Pancreas (tissue), 10 donors: ENCODE measurements at places on chromosomes 11 and 22. TPM values are rescaled to one million over a fixed set of nuclear protein-coding genes. Genes with fewer than 3 reads are reported as not detected.

- H3K27ac ChIP-seq: peak overlapping the region; percentile 85
- peaks cover 4% of the 10 kb centered on the region for H3K4me1 ChIP-seq
- no peaks in the 10 kb centered on the region for H3K27me3 ChIP-seq
- no peaks in the 10 kb centered on the region for H3K36me3 ChIP-seq
- DNase-seq: no peak
Measured at GRCh38 chr22:38180841-38181452, 683 bp downstream of the PLA2G6 start.

DNA sequence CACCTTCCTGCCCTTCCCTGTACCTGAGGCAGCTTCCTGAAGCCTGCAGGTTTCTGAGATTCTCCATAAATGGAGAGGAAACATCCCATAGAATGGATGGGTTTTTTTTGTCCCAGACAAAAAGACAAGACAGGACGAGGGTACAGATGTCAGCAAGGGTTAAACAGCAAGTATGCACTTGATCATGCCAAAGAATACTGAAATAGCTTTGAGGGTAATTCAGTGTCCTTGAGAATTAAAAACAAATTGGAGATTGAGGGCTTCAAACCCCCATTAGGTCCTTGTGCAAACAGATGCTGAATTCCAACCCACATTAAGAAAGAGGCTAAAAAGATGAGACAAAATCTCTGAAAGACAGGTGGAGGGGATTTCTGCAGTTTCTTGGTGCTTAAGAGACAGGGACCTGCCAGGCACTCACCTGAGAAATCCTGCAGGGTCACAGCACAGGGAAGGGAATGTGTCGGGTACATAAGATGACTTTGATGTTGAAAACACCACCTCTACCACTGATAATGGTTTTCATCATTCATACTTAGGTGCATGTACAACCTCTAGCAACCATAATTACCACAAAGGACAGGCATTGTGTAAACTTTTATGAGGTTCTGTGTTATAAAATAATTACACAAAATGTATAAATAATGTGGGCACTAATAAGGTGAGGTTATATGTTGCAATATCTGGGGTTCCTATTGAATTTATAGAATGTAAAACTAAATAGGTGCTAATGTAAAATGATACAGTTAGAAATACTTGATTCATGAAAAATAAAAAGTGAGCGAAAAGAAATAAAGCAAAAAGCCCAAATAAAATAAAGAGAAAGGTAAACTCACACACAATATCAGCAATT is 107.1 kb upstream of the TOP3B start:
- no peak for DNase-seq
- H3K4me3 ChIP-seq: no peak overlapping the region
- H3K4me1 ChIP-seq: no peaks in the 10 kb centered on the region
- H3K27ac ChIP-seq: no peak overlapping the region

DNA sequence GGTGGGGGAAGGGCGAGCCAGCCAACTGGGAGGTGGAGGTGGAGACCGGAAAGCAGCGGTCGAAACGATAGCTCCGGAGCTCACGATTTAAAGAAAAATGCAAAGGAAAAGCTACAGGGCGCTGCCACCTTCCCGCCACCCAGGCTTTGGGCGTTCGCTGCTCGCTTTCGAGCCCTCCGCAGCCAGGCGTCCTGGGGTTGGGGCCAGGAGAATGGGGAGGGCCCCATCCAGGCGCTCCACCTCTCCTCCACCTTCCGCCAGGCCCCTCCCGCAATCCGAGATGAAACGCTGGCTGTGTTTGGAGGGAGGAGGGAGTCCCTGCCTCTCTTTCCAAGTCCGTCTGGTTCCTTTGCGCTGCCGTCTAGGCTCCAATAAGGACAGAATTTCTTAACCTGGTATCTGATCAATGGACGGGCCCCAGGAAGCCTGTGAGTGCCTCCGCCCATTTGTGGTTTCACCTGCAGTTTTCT is 483 bp upstream of the ABTB2 start:
- peak overlapping the region; percentile 75 for H3K27ac ChIP-seq
- no peaks in the 10 kb centered on the region for H3K36me3 ChIP-seq
- peak overlapping the region; percentile 53 for H3K4me3 ChIP-seq
- peaks cover 6% of the 10 kb centered on the region for H3K4me1 ChIP-seq
- DNase-seq: peak; percentile 73

TBCEL gene
- polyA plus RNA-seq: 3.3 TPM
